ENCODE measurements at places on chromosomes 4 and X.

- no peak for DNase-seq
These were observed 16.0 kb upstream of the SH3RF1 start for GRCh38 chr4:169286562-169287301.

- no peak for DNase-seq
These were observed 91.9 kb upstream of the GPR50 start for GRCh38 chrX:151084454-151084853.

DNA sequence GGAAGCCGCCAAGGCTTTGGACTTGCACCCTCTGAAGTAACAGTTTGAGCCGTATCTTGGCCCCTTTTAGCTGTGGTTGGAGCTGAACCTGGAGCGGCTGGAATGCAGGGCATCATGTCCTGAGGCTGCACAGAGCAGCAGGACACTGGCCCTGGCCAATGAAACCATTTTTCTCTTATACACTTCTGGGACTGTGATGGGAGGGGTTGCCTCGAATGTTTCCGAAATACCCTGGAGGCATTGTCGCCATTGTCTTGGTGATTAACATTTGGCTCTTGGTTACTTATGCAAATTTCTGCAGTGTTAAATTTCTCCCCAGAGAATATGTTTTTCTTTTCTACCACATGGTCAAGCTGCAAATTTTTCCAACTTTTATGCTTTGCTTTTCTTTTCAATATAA, 137.2 kb downstream of the MAGEC1 start:
- DNase-seq = no peak

DNA sequence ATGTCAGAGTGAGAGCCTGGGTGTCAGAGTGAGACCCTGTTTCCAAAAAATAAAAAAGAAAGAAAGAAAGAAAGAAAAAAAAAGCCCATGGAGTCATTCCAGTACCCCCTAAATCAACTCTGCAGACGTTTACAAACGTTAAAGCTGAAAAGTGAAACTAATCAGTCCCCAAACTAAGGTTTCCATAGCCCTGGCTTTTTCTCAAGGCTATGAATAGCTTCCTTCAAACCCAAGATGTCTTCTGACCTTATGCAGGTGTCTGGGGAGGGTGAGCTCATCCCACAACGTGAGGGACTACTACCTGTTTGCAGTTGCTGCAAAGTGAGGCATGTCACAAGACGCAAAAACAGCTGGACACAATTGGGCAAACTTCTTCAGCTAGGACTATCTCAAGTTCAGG, 144.0 kb downstream of the SH3KBP1 start:
- DNase-seq = no peak

DNA sequence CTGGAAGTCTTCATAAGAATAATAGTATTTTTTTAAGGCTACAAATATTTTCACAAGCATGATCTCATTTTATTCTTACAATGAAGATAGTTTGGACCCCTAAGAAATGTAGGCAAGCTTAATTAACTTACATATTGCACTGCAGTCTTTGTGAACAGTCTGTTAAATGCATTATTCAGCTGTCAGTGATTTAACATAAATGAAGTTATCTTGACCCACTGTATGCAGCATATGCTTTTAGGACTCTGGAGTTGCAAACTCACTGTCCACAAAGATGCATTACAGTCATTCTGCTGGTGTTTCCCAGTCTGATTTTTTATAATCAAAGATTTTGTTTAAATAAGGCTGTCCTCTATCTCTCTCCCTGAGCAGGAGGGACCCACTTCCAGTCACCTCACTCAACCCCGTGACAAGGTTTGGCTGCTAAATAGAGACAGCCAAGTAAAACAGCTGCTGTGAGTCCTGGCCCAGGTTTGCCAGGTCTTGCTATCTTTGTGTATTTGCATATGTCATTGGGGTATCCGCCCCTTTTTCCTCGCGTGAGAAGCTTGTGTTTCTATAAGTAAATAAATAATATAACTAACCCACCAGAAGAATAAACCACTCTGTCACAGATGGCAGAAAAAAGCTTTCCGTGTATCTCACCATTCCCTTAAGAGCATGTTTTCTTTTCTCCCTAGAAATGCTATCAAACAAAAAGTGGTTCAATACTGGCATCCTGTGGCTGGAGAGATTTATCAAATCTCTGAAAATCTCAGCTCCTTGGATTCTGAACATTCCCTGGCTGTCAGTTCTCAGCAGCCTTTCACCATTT, 67.0 kb downstream of the SLC7A11 start:
- DNase-seq = no peak

- DNase-seq = no peak
These were observed 21.8 kb downstream of the IL1RAPL1 start for GRCh38 chrX:28609003-28609402.

DNA sequence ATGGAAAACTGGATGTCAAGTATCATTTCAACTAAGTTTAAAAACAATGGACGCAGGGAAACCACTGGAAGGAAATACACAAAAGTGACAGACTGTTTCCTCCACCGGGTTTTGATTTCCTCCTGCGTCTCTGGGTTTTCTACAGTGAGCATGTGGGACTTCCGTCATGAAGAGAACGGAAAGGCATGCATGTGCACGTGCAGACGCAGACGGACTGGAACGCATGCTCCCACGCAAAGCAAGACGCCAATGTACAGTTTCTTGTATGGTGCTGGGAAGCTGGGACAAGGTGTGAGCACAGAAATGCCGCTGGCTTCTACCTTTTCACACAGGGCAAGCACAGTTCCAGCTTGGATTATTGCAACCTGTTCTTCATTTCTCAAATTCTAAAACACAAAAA, 30.3 kb upstream of the C4orf50 start:
- DNase-seq = no peak

GRCh38 chr4:7414736-7415510, 19.8 kb downstream of the PSAPL1 start:
- DNase-seq = no peak

DNA sequence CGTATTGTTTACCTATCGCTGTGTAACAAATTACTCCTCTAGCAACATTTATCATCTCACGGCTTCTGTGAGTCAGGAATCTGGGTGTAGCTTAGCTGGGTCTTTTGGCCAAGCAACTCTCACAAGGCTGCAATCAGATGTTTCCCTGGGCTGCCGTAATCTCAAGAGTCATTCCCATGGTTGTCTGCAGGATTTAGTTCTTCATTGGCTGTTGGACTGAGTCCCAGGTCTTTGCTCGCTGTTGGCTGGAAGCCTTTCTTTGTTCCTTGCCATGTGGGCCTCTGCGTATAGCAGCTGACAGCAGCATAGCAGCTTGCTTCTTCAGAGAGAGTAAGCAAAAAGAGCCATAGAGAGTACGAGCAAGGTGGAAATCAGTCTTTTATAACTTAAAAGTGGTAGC, 16.8 kb downstream of the POLR2B start:
- no peak for DNase-seq

- no peak for DNase-seq
These were observed 279.9 kb downstream of the INPP4B start for GRCh38 chr4:142566243-142566642.

DNA sequence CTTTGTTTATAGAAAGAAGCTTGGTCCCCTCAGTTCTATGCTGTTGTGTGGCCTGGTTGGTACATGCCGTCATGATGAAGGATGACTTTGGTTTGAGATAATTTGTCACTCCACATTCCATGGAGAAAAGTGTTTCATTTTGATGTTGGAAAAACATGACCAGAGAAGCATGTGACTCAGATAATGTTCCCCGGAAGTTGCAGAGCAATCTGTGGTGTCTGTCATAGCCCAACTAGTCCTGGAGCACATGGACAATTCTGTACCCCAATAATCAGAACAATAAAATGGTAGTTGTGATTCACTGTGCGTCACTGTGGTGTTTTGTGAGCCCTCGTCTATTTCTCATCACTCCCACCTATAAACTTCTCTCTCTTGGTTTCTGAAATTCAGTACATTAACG, 85.1 kb downstream of the PDK3 start:
- no peak for DNase-seq

DNA sequence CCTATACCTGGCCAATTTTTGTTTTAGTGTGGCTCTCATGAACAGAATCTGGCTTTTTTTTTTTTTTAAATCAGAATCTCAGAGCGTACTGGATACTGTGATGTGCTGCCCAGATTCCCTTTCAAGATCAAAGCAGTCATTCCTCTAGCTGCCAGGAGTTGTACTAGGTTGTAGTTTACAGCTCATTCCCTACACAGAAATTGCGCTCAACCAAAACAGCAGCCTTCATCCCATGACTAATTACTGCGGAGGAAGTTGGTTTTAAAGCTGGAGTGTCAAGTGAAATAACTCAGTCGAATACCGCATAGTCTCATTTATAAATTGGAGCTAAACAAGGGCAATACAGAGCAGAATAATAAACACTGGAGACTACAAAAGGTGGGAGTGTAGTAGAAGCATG, 12.2 kb upstream of the TMPRSS11B start:
- DNase-seq = no peak

DNA sequence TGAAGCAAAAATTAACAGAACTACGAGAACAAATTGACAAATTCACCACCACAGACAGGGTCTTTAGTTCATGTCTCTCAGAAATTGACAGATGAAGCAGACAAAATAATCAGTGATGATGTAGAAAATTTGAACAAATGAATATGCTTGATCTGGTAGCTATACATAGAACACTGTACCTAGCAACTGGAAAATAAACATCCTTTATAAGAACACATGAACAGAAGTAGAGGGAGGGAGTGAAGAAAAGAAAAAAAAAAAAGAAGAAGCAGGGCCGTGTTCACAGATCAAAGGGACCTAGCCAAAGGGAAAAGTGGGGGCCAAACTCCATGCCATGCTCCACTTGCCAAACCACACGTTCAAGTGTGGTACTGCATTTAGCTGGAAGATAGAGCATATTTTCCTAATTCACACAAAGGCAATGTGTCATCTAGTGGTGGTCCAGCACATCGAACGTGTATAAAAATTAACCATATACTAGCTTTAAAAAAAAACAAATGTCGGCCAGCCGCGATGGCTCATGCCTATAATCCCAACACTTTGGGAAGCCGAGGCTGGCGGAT, 5.6 kb upstream of the THOC2 start:
- DNase-seq = no peak
